ENCODE measurements at places on chromosomes 11 and 22.

- no peak for DNase-seq
Observed at GRCh38 chr22:49014227-49015201, 813.2 kb downstream of the BRD1 start.

GRCh38 chr11:95922099-95922498 lies 1.8 kb downstream of the MTMR2 start:
- no peak for DNase-seq

- no peak for DNase-seq
Observed at GRCh38 chr11:66875378-66875777, 18.5 kb downstream of the LRFN4 start.

DNA sequence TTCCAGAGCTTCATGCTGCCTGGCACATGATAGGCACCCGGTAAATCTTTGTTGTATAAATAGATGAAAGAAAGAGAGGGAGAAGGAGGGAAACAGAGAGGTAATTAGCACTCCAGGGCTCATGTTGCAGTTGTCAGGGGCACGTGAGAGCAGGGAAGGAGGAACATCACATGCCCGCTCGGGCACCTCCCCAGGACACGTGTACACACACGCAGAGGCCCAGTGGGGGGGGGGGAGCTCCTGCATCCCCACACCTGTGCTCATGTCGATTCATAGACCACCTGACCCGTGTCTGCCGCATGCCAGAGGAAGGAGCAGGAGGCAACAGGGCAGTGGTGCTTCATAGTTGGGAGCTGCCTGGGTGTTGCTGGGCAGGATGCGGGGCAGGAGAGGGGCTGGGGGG lies 37.1 kb upstream of the NNMT start:
- no peak for DNase-seq

GRCh38 chr11:70126494-70126893 lies 48.4 kb downstream of the ANO1 start:
- DNase-seq, result no peak

DNA sequence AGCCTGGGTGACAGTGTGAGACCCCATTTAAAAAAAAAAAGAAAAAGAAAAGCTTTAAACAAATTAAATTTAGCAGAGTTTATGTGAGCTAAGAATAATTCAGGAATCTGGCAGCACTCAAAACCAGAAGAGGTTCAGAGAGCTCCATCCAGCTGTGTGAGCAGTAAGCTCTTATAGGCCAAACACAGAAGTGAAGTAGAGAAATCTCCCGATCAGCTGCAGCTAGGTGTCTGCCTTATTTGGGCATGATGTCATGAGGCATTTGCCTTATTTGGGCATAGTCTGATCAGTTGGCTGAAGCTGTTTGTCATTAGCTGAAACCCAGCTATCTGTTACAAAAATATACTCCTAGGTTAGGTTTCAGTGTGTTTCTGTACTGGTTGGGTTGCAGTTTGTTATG lies 8.2 kb downstream of the MS4A15 start:
- DNase-seq, result no peak
